ENCODE measurements at places on chromosomes 4 and X.

GRCh38 chrX:15277604-15278003 lies 7.7 kb upstream of the ASB9 start:
- no peak for DNase-seq

DNA sequence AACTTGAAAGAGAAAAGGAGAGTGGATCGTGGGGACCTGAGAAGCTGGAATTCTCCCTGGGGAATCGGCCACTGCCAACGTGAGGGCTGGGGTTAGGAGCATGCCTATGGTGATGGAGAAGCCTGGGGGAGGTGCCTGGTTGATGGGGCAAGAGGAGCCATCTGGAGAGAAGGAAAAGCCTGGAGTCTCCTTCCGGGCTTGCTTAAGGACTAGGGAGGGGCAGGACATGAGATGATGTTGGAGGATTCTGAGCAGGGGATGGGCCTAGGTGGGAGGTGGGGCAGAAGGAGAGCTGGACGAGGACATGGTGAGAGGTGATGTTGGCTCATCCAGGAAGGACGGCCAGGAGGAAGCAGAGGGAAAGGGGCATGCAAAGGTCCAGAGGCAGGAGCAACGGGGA lies 35.0 kb upstream of the GYG2 start:
- DNase-seq, result no peak

DNA sequence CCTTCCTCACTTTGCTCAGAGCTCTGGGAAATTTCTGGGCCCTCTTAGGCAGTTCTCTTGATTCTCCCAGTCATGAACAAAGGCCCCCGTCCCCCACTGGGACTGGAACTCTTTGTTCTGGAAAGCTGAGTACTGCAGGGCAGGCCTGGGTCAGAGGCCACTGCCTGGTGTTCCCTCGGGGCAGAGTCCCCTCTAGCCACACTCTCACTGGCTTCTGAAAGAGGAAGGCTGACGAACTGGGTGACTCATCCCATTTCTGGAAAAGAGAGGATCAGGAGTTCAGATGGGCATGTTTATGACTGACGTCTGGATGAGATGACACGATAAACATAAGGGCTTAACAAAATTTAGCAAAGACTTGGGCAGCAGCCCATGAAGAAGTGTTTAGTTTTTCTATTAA lies 47.7 kb downstream of the DDX3X start:
- no peak for DNase-seq

DNA sequence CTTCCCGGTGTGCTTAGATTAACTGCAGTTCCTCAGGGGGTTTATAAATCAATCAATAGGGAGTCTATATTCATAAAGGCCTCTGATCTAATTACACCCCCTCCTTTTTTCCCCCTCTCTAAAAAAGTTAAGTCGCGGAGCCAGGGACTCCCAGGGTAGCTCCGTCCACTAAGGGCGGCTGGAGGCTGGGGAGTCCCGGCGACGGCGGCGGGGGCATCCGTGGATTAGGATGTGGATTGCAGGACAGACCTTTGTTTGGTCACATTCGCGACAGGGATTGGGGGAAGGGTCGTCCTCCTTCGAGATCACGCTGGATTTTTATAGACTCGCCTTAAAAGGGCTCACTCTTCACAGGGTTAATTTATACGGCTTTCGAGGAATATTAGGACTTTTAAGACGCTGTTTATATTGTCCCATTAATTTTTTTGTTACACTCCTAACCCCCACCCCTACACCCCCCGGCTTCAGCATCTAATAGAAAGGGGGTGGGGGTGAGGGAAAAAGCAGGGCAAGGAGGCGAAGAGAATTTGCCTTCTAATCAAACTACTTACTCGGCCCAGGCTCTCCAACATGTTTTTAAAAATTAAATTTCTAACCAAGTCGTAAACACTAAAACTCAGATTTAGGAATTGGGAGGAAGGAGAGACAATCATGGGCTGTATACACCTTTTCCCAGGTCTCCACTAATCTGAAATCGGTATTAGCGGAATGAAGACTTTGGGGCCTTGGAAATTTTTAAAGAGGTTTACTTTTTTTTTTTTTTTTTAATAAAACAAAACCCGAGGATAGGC lies 8.5 kb downstream of the PITX2 start:
- DNase-seq, result no peak

DNA sequence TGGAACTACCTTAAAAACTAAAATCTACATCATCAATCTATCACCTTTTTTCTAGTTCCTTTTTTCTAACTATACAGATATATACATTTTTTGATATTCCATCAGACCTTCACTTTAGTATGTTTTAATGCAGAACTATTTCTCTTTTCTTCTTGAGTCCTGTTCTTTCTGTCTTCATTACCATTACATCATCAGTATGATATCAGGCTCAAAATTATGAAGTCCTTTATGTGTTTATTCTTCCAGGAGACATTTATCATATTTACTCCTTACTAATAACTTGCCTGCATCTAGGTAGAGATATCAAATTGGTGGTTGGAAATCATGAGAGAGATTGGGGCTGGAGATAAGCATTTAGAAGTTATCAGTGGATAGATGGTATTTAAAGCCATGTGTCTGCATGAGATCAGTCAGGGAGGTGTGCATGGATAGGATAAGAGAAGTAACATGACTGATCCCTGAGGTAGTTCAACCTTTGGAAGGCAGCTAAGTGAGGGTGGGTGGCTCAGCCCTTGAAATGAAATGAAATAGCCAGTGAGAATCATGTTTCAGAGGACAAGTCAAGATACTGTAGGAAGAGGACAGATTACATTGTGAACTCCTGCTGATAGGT lies 43.1 kb downstream of the MRPL1 start:
- no peak for DNase-seq

GRCh38 chr4:166482758-166483157 lies 609.7 kb downstream of the TLL1 start:
- DNase-seq, result no peak

- DNase-seq, result no peak
Measured at GRCh38 chr4:134201216-134202161, at the start of gene PABPC4L. Gene PABPC4L, minus strand, starts transcription at chr4:134201789. Its CDS starts 770 bp downstream, at chr4:134201019.

DNA sequence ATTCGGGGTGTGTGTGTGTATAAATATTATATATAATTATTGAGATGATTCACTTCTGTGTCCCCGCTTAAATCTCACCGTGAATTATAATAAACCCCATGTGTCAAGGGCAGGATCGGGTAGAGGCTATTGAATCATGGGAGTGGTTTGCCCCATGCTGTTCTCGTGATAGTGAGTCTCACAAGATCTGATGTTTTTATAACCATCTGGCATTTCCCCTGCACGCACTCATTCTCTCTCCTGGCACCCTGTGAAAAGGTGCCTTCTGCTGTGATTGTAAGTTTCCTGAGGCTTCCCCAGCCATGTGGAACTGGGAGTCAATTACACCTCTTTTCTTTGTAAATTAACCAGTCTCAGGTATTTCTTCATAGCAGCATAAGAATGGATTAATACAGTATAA lies 851.4 kb upstream of the AGA start:
- DNase-seq, result no peak

GRCh38 chrX:119696251-119696890 lies 3.4 kb upstream of the SEPTIN6 start:
- DNase-seq, result no peak

DNA sequence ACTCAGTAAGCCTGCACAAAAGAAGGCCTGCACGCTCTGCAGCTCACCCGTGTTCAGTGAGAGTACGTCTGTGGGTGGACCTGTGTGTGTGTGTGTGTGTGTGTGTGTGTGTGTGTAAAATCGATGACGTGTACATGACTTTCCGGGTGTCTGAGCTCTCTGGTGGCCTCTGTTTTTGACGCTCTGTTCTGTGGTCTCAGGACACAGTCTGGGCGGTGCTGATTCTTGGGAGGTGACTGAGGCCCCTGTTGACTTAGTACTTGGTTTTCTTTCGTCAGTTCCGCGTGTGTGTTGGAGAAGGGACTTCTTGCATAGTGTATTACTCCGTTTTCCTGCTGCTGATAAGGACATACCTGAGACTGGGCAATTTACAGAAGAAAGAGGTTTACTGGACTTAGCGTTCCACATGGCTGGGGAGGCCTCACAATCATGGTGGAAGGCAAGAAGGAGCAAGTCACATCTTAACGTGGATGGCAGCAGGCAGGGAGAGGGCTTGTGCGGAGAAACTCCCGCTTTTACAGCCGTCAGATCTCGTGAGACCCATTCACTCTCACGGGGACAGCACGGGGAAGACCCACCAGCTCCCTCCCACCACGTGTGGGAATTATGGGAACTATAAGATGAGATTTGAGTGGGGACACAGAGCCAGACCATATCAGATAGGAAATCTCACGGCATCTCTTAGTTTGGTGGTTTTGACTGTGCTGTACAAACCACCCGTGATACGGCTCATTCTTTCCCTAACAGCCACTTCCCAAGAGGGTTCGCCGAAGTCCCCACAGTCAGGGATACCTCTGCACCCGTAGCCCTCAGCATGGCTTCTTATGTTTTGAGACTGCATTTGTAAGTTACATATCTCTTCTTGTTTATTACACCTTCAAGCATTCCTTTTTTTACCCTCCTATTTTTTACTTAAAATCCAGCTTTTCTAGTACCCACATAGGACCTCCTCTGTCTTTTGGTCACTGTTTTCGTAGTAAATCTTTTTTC lies 24.5 kb downstream of the UVSSA start:
- DNase-seq, result no peak

DNA sequence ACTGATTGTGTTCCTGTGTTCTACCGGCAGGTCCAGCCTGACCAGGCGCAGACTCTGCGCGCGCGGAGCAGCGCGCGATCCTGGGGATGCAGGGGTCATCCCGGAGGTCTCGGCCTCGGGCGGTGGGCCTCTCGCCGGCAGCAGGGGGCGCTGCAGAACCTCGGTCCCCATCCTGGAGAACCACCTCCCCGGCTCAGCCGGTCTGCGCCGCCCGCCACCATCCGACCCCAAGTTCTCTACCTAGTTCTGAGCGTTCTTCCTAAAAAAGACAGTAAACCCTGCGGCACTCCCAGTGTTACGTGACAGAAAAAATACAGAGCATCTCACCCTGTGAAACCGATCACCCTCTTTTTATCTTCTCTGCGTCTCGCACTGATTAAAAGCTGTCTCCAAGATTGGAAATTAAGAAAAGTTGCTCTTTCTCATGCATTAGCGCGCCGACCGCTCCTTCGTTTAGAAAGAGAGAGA lies 1.6 kb downstream of the TRPC3 start:
- DNase-seq, result peak; percentile 87

- DNase-seq, result no peak
Measured at GRCh38 chrX:154775419-154776349, 13.0 kb downstream of the DKC1 start.

- DNase-seq, result no peak
Measured at GRCh38 chr4:187063251-187063650, 339.6 kb upstream of the FAT1 start.

GRCh38 chr4:180314972-180315371 lies 1928.2 kb upstream of the TENM3 start:
- DNase-seq, result no peak

GRCh38 chr4:113316879-113317278 lies 267.4 kb downstream of the ANK2 start:
- no peak for DNase-seq

DNA sequence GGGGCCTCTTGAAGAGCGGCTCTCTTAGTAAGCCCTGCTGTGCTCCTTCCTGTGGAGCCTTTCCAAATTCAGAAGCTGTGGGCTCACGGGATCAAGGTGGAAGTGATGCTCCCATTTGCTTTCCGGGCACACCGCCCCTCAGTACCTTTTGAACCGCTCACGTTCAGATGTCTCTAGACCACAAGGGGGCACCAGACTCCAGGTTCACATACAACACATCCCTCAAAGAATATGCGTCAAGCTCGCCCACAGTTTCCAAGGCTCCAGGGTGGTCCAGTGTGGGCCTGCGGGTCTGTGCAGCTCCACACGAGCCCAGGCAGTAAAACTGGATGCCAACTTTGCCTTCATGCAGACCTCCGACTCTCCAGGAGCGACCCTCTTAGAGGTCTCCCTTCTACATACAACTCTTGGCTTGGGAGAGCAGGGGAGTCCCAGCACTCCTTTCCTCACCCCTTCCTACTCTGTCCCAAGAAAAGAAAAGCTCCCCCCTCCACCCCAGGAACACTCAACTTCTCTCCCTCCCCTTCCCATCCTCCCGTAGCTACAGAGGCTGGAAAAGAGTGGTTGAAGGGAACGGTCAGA lies 11.0 kb downstream of the SUPT20HL1 start:
- DNase-seq, result peak; percentile 40

DNA sequence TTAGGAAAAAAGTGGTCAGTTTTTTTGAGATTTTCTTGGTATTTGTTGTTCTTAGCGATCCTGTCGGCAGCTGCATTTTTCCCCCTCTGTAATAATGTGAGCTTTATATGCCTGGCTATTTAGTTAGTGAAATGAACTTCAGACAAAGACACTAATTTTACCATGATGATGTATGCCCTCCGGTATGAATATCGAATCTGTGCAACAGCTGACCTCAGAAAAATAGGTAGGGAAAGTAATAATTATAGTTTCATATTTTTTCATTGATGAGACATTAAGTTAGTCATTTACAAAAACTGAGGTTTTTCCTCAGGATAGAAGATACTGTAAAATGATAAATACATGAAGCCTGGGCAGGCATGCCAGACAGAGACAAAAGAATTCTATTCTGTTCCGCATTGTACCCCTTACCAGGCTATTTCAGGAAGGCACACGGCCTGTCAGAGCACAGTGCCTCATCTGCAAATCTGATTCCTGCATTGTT lies 155.8 kb downstream of the SHROOM3 start:
- no peak for DNase-seq

DNA sequence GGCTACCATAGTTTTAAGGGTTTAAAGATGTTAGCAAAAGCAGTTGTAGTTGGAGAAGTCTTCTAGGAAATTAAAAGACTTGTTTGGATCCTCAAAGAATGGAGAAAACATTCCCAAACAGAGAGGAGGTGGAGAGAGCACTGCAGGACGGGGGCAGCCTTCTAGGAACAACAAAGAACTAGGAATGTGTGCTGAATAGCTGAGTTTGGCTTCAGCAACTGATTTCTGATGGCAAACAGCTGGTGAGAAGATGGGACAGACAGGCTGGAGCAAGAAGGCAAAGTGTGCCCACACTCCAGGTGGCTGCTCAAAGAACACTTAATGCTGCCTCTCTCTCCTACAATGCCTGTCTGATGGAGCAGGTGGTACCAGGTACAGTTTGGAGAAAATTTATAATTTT lies 1331.1 kb downstream of the ADGRL3 start:
- no peak for DNase-seq

GRCh38 chr4:57445686-57446085 lies 335.5 kb upstream of the IGFBP7 start:
- no peak for DNase-seq

Data from stimulated activated CD4-positive, alpha-beta T cell treated with anti-CD3 and anti-CD28 coated beads, Interleukin-4, amount 100 ng/mL, for 48 hours (primary cell).